Germinal center (tissue), 1 donor: ENCODE measurements at places on chromosomes 2 and 18.
A peak's percentile ranks its signal among the peaks of the same experiment; 100 is the strongest.

DNA sequence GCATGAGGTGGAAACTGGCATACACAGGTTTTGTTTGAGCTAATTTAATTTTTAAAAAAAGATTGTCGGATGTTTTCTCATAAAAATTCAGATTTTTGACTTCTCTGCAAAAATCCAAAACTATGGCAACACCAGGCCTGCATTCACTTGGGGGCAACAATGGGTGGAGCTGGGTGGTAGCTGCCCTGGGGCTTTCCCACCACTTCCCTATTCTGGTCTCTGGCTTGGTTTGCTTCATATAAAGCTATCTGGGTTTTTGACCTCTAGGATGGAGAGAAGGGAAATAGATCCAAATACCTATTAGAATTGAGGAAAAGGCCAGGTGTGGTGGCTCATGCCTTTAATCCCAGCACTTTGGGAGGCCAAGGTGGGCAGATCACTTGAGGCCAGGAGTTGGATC, 5.5 kb upstream of the CYP27A1 start:
- no peak for DNase-seq

DNA sequence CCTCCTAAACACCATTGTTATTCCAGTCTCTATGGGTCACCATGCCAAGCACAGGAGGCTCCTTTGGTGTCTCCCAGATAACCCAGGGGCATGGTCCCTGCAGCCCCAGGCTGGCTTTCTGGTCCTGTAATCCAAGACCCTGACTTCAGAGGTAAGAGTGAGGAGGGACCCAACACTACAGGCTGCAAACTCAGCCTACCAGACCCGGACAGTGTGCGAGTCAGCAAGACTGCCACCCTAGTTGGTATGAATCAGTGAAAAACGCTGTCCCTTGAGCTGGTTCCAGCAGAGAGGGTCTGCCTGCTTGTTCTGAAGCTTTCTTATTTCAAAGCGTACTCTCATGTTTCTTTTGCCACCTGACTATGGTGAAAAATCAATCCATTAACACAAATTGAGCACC, 47.6 kb upstream of the ZFP36L2 start:
- no peak for DNase-seq

GRCh38 chr2:105449076-105449475, 50.2 kb upstream of the FHL2 start:
- no peak for DNase-seq

DNA sequence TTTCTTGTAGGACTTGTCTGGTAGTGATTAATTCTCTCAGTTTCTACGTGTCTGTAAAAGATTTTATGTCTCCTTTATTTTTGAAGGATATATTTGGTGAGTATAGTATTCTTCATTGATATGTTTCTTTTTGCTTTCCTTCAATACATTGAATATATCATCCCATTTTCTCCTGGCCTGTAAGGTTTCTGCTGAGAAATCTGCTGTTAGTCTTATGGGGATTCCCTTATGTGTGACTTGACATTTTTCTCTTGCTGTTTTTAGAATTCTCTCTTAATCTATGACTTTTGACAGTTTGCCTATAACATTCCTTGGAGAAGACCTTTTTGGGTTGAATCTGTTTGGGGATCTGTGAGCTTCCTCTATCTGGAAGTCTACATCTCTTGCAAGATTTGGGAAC, 281.0 kb upstream of the MEIS1 start:
- DNase-seq, result no peak

DNA sequence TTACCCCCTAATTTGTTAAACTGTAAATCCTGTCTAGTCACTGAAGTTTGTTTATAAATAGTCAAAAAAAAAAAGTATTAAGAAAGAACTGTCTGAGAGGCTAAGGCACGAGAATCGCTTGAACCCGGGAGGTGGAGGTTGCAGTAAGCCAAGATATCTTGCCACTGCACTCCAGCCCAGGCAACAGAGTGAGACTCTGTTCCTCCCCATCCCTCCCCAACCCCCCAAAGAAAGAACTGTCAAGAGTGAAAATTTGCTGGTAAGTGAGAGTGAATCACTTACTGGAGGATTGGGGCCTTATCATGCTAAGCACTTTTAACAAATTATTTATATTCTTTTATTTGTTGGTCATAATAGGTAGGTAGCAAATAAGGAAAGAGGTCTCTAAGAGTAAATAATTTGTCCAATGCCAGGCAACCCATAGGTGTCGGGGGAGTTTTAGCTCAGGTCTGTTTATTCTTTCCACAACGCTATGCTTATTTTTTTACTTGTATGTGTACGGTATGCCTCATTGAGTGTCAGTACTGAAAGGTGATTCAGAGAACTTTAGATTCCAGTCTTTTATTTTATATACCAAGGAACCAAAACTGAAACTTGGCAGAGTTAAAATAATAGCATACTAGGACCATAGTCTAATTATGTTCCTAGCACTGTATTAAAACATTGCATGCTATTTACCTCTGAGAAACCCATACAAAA, 2.5 kb downstream of the TAF4B start:
- no peak for DNase-seq

DNA sequence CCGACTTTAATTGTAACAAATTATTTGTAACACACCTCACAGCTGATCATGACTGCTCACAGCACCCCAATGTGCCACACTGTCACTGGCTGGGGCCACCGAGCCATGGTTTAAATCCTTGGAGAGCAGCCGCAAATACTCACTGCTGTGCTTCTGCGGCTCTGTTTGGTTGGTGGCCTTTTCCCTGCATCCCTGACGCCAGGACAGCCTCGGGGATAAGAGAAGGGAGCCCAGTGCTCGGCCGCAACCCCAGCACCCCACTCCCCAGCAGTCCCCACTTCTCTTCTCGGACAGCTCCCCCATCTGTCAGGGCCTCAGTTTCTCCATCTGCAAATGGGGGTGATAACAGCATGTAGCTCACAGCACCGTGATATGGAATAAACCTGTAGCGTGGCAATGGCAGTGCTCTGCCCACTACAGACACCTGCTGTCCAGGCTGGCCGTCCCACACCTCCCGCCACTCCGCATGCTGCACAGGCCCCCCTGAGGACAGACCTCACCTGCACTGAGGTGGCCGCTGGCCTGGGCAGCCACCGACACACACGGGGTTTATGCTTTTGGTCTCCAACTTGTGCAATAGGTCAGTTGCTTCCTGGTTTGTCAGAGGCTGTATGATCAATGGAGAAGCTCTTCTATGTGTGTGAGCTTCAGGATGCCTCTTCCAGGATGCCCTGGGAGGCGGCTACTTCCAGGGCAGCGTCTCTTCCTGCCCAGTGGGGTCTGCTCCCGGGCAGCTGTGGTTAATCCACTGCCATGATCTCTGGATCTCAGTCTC, 87.1 kb downstream of the NDUFA10 start:
- DNase-seq, result no peak

- no peak for DNase-seq
Measured at GRCh38 chr2:119480184-119480583, 44.1 kb downstream of the SCTR start.

DNA sequence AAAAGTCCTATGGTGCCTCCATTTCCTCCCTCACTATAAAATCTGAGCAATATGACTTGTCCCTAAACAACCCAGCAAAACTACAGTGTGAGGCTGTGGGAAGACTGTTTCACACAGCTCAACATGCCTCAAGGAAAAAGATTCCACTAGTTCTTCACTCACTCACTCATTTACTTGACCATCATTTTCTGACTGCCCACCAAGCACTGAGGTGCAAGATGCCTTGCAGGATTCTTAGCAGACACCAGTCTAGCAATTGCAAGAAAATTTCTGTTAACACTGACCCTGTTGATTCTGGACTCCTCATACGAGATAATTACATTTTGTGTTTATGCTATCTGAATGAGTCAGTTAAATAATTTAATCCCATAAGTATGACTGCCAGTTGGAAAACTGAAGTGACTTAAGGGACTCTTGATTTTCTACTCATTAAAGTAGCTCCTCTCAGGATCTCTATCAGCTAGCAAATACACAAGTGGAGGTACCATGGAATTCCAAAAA, 51.9 kb upstream of the PCBP1 start:
- DNase-seq, result no peak

DNA sequence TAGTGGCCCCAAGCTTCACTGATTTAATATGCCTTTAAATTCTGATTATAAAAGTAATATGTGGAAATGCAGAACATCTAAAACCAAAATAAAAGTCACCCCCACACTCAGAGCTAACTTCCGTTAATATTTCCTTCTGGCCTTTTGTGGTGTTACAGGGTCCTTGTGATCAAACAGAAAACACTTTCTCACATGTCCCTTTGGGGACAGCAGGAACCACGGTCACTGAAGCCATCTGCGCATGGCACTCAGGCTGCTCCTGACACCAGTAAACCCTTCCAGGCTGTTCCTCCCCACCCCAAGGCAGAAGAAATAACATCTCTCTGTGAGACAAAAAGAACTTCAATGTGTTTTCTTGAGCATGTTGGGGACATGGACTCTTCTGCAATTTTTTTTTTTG, 25.1 kb upstream of the GPR17 start:
- peak; percentile 85 for DNase-seq

- DNase-seq, result peak; percentile 42
Measured at GRCh38 chr2:62197011-62197924, 1.4 kb downstream of the B3GNT2 start.

DNA sequence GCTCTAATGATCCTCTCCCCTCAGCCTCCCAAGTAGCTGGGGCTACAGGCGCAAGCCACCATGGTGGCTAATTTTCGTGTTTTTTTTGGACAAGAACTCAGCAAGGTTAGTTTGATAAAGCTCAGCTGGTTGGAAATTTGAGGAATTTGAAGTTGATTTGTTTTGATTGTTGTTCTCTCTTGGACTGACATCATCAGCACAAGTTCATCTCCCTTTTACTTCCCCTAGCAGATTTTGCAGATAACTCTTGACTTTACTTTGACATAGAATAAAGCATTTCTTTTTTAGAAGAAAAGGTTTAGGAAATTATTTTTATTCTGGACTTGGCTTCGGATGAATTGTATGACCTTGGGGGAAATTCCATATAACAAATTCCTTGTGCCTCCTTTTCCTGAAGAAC, 74.9 kb upstream of the DLX2 start:
- no peak for DNase-seq

- DNase-seq, result peak; percentile 35
Measured at GRCh38 chr2:148875387-148876051, 492 bp downstream of the KIF5C start.

DNA sequence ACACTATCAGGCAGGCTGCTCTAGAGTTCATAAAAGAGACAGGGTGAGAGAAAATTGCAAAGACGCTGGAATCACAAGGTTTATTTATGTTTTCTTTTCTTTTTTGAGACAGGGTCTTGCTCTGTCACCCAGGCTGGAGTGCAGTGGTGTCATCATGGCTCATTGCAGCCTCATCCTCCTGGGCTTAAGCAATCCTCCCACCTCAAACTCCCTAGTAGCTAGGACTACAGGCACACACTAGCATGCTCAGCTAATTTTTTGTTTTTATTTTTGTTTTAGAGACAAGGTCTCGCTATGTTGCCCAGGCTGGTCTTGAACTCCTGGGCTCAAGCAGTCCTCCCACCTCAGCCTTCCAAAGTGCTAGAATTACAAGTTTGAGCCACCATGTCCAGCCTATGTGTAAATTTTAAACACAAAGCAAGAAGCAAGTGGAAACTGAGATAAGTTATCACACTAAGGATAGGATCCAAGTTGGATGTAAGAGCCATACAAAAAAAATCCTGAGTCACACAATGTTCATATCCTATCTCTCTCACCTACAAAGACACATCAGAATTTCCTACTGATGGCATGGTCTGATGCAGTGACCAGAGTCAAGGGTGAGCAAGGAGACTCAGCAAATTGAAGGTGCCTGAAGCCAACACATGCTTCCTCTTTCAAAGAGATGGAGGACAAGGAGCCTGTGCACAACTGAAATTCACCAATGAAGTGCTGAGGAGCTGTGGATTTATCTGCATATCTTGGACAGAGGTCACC, 31.4 kb downstream of the MYL12B start:
- DNase-seq, result no peak

GRCh38 chr2:178522950-178523595, 42.8 kb downstream of the PLEKHA3 start:
- peak; percentile 88 for DNase-seq

DNA sequence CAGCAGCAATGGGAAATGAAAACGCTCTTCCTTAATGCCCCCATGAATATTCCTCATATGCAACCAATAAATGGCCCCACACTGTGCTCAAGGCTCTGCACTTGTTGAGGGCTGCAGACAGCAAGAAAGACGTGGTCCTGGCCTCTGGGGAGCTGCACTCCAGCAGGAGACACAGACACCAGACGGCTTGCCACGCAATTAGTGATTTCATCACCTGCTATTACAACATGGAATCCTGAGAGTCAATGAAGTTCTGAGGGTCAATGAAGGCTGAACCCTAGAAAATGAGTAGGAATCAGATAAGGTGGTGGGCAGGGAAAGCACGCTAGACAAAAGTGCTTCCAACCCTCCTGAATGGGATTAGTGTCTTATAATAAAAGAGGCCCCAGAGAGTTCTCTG, 18.9 kb downstream of the CREG2 start:
- DNase-seq, result no peak

DNA sequence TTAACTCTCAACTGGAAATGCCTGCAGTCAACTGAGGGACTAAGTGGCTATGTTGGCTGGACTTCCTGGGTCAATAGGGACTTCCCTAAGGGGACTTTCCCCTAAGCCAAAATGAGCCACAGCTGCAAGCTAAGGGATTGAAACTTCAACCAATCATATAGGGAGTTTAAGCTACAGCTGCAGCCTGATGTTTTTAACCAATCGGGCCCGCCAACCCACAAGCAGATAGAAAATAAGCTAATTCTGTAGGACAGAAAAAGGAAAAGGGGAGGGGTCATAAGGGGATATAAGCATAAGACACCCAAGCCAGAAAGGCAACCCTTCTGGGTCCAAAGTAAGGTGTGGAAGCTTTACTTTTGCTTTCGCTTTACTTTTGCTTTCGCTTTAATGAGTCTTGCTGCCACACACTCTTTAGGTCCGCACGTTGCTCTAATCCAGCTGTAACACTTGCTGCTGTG, 927.5 kb downstream of the ERBB4 start:
- DNase-seq, result no peak

- DNase-seq, result no peak
Measured at GRCh38 chr2:224146356-224147160, 107.5 kb upstream of the SERPINE2 start.

- no peak for DNase-seq
Measured at GRCh38 chr2:238473523-238473922, 46.8 kb downstream of the ASB1 start.

GRCh38 chr2:239774933-239775622, 250.1 kb downstream of the NDUFA10 start:
- DNase-seq, result no peak

- no peak for DNase-seq
Measured at GRCh38 chr2:104871649-104871971, 17.7 kb downstream of the POU3F3 start.

DNA sequence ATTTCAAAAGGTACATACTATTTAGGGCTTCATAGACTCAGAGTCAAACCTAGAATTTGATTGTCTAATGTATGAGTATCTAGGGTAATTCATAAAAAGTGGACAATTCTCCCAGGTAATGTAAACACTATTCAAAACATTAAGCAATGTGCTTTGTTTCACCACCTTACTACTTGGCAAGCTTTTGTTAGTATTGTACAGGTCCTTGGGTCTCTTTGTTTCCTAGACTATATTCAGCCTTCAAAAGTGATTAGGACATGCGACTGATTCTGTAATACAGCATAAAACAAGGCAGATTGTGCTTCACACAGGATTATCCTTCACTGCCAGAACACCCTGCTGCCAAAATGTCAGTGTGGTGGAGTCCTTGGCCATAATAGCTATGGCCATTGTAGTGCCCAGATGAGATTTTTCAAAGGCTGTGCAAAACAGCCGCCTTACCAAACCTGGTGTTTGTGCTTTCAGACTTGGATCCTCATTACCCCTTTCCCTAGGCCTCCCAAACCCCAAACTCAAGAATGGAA, 90.1 kb upstream of the CAVIN2 start:
- DNase-seq, result no peak

- DNase-seq, result no peak
Measured at GRCh38 chr2:232980683-232981082, 32.4 kb downstream of the NGEF start.
